ENCODE measurements at places on chromosomes 7 and 10.

GRCh38 chr7:110947408-110947807 lies 143.5 kb upstream of the LRRN3 start:
- DNase-seq, result no peak

DNA sequence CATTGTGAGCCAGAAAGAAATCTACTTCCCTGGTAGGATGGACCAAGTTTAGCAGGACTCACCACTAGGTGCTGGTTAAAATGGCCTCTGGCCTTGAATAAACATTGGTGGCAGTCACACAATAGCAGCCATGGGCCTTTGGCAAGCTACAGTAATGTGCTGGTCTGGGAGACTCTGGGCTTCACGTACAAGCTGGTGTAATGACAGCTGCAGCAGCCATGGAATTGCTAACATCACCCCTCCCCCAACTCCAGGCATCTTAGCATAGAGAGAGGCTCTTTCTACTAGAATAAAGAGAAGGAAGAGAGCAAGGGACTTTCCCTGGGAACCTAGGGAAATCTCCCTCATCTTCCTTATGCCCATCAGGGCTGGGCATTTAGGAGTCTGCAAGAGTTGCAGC lies 205.1 kb upstream of the SEMA3A start:
- DNase-seq, result no peak

GRCh38 chr10:34347131-34347530 lies 468.0 kb downstream of the PARD3 start:
- DNase-seq, result no peak

DNA sequence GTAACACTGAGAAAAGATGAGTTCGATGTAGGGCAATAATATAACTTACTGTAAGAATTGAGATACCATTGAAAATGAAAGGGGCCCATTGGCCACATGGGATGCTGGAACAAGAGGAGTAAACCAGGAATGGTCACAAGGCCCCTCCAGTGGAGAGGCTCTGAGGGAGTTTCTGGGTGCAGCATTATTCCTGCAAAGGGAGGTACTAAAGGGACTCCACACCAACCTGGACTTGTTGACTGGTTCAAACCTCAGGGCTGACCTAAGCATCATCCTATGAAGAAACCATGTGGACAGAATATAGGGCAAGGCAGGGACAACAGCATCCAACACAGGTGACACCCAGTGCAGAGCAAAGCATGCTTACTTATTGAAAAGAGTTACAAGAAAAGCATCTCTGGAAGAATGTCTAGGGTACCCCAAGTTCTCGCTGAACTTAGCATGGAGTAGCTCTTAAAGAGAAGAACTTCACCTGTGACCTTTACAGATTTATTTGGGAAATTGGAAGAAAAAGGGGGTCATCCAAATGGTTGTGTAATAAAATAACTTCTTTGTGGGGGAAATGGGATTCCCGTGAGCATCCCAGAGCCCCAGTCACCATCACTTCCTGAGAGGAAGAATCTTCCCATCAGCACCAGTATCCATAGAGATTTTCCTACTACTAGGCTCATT lies 34.7 kb downstream of the PRSS2 start:
- no peak for DNase-seq

DNA sequence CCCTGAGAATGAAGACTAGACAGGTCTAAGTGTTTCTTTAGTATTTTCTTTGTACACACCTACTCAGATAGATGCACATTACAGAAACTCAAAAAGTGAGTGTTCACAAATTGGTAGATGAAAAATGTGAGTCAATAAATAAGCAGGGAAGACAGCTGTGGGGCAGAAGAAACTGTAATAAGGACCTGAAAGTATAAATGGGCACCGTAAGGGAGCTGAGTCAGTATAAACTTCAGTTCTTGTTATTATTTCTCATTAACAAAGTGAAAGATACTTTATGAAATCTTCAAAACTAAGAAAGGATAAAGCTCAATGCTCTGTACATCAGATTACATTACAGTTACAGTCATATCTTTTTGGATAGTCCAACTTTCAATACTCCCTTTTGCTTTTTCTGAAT lies 2.5 kb downstream of the MTPN start:
- DNase-seq, result no peak

GRCh38 chr10:73997461-73997786 lies 492 bp upstream of the VCL start:
- no peak for DNase-seq

GRCh38 chr10:42734536-42734935 lies 48.1 kb upstream of the BMS1 start:
- DNase-seq, result no peak

DNA sequence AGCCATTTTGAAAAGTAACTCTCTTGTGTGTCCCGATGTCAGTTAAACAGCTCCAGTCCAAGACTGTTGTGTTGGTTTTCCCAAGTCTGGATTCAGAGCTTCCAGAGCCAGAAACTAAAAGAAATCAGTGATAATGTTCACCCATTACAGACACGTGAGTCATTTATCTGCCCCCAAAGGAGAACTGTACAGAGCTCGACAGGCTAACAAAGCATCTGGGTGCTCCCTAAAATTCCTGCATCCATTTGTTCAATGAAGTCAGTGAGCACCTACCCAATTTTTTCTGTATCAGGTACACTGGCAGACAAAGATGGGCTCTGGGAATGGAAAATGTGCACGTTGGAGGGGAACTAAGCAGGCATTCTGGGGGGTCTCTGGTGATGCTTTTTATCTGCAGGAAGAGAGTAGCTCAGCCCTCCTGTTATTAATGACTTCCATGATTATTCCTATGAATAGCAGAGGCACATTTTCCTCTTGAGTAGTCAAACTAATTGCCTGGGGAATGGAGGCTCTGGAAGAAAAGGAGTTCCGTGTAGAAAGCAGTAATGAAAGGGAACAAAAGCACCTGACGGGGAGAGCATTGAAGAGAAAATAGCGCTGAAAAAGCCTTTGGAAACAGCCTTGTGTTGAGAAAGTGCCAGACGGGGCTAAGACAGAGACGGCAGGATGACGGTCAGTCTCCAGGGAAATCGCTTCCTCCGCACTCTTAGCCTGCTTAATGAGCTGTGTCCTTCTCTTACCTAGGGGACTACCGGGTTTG lies 75.3 kb downstream of the GAD2 start:
- no peak for DNase-seq

DNA sequence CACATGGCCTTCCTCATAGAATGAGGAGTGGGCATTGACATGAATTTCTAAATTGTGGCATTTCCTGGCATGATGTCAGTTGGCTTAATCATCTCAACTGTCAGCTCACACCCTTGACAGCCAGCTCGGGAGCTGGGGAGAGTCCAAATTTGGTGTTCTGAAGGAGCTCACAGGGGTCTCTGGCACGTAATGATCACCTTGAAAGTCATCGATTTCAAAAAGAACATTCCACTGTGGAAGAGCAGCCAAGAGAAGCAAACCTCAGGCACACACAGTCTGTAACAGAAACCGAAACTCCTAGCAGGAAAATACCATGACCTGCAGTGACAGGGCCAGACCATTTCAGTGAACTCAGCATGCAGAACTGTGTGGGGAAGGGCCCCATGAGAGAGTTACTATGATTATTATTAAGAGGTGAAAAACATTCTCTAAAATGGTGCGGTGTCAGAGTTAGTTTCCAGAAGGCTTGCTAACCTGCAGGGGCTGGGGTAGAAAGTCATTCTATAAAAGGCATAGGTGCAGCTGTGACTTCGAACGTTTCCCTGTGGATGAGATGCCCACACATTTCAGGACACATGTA lies 26.4 kb upstream of the KLF6 start:
- DNase-seq, result no peak

DNA sequence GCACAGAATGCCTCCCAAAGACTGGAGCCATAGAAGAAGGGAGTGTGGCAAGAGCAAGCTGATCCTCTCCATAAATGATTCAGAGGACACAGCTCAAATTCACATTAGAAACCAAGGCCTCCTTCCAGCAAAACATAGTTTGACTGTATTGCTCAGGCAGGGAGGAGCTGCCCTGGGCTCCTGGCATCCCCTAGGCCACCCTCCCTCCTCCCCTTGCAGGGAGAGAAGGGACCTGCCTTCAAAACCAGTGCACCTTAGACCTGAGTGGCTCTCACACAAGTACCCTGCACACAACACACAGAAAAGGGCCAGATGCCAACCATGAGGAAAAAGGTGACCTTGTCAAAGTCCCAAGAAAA lies 64.7 kb downstream of the CREB3L2 start:
- no peak for DNase-seq

- DNase-seq, result no peak
Measured at GRCh38 chr7:70344726-70345125, 746.5 kb downstream of the AUTS2 start.

GRCh38 chr7:1025743-1026581 lies 18.4 kb upstream of the GPR146 start:
- peak; percentile 90 for DNase-seq

DNA sequence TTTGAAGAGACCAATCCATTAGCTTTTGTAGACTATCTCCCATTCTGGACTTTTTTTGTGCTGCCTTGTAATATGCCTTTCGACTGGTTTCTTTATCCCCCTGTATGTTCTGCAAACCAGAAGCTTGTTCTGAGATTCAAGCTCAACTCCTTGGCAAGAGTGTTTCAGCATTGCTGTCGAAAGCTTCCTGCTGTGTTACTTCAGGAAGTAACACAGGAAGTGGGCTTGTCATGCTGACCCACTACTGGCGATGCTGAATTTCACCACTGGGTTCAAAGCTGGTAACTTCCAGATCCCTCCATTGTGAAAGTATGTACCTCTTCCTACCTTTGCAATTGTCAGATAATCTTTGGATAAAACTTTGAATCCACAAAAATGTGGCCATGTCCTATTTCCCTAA lies 57.9 kb upstream of the INSYN2A start:
- no peak for DNase-seq

DNA sequence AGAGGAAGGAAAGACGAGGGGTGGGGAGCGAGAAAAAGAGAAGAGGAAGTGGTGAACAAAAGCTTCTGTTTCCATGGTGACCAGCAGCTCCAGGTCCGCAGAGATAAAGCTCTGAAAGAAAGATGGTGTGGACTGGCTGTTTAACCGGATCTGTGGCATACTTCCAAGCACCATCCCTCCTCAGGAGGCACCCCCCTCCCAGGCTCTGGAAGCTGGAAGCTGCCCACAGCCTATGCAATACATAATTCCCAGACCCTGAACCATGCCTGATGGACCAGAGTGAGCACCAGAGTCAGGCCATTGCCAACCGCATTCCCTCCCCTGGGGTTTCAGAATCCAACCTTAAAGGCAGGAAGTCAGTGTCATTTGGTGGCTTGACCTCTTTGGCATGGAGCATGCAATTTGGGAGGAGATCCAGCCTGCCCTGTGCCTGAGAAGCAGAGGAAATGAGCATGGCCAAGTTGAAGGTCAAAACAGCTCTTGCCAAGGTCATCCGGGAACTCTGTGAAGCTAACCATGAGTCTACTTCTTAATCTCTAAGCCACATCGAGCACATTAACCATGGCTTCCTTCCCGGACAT lies 22.2 kb upstream of the CPXM2 start:
- DNase-seq, result no peak

GRCh38 chr10:43390759-43391158 lies 18.2 kb downstream of the HNRNPF start:
- DNase-seq, result no peak

DNA sequence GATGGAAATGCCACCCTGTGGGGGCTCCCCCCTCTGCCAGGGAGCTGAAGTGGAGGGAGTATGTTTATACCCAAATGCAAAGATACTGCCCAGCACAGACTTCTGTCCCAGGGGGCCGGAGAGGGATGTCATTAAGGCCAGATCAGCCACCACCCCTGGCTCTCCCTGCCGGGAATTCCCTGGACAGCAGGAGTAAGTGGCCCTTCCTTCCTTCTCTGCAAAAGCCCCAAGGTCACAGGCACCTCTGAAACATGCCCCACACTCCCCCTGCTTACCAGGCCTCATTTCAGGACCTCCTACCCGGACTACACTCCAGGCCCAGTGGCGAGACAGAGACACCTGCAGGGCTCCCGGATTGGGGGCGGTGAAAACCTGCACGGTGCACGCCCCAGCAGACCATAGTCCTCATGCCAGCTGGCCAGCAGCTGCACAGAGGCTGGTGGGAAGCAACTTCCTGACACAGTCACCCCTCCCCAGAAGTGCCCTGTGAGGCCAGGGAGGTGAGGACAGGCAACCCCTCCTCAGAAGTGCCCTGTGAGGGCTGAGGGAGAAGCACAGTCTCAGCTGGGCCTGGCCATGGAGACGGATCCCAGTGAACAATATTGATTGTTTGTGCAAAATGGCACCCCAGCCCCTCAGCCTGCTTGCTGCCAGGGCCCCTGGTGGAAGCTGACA lies 33.0 kb upstream of the RET start:
- no peak for DNase-seq

All from NCI-H2107 (cell line).